ENCODE measurements at places on chromosomes 2 and 18. TPM values are rescaled to one million over a fixed set of nuclear protein-coding genes. Genes with fewer than 3 reads are reported as not detected.

DNA sequence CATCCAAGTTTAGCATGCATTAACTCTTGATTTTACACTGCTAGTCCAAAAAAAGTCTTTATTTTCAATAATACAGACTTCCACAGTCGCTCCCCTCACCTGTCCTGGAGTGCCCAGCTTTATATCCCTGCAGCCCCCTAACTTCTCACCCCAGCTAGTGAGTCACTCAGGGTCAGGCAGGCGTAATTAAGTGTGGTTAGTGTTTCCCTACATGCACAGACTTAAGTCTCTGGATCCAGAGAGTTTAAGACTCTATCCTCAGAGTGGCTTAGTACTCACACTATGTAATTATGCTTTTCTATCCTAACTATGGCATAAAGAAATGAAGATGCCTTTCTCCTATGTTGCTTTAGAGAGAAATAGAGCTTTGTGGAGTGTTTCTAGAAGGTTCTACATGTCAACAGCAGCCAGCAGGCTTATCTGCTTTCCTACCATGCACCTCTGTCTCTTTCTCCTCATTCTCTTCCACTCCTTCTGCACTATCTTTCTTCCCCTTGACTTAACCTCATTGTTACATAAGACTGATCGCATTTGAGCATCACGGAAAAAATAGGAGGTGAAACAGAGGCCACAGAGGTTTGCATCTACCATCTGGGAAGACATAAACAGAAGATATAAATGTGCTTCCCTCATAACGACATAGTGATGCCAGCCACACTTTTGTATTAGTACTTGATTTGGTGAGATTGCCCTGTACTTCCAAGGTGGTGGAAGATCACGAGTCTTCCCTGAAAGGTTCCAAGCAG is 34.4 kb upstream of the PMAIP1 start:
- DNase-seq = no peak

DNA sequence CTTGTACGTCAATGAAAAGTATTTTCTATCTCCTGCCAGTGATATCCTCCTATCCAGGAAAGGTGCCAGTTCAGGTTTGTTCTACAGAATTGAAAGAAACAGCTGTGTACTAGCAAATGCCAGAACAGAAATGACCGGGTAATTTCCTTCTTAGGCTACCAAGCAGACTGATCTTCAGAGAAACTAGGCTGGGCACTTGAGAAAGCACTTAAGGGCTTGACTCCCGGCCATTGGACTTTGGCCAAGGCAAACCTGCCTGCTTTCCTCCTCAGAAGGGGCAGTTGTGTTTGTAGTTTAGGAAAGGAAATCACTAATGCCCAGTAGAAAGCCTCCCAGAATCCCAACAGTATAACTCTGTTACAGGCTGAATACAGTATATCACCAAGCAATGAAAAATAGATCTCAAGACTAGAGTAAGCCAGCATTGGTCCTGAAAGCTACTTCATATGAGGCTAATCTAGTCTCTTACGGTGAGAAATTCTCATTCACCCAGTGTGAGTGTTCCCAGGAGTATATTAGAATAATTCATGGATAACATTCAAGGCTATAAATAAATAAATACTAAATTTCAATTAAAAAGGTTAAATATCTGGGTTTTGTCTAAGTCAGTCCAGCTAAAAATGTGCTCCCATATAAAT is 43.0 kb upstream of the COL5A2 start:
- no peak for DNase-seq

GRCh38 chr18:58390399-58390798 is 238.5 kb downstream of the ALPK2 start:
- DNase-seq = no peak

DUSP19 gene
- 0.90 TPM for total RNA-seq

- no peak for DNase-seq
These were observed 91.1 kb downstream of the TPO start for GRCh38 chr2:1504311-1504750.

DNA sequence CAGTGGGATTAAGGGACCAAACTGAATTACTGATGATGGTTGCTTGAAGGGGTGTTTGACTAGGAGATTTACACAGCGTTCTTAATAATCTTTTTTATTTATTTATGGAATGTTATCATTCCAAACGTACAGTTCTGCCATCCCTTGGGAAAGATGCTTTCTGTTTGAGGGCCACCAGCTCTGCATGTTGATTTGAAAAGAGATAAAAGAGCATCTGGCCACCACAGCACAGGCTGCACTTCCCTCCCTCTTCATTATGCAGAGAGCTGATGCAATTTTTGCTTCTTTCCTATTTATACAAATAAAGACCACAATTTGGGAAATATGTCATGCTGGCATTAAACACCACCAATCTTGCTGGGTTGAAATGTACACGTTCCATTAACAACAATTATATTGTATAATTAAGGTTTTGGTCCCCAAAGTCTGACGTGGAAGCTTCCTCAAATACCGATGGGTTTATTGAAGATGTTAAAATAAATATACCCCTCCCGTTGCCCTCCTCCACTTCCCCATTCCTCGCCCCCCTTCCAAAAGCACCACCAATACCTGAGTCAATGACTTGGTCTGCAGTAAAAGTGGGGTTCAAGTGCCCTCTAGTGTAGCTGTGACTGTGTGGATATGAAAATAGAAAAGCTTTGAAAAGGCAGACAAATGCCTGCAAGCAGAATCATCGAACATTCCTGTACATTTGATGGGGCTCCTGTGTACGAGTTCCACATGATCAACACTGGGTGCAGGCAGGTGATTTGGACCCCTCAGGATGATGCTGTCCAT is 211.9 kb downstream of the HRH4 start:
- no peak for DNase-seq

DNA sequence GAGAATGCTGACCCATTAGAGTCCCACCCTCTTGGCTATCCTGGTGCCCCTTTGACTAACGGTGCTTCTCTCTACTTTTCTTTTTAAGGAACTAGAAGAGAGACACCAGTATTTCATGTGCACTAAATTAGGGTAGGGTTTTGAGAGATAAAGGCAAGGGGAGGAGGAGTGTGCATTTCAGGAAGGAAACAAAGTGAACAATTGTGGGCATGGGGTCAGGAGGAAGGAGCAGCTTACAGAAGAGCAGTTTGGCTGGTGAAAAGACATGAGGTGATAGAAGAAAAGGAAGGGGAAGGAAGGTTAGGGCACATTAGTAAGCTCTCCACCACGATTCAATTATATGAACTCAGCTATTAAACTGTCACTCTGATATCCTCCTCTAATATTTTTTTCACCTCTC is 105.8 kb upstream of the CTAGE1 start:
- no peak for DNase-seq

GRCh38 chr2:78896536-78896935 is 129.0 kb upstream of the REG3G start:
- no peak for DNase-seq

GRCh38 chr18:61076986-61077385 is 256.2 kb upstream of the CDH20 start:
- no peak for DNase-seq

FBXO11 gene
- total RNA-seq = 65.6 TPM

CPLX4 gene
- total RNA-seq = not detected

DES gene
- 20.7 TPM for total RNA-seq

MOGAT1 gene
- total RNA-seq = not detected

CFAP65 gene
- not detected for total RNA-seq

DNA sequence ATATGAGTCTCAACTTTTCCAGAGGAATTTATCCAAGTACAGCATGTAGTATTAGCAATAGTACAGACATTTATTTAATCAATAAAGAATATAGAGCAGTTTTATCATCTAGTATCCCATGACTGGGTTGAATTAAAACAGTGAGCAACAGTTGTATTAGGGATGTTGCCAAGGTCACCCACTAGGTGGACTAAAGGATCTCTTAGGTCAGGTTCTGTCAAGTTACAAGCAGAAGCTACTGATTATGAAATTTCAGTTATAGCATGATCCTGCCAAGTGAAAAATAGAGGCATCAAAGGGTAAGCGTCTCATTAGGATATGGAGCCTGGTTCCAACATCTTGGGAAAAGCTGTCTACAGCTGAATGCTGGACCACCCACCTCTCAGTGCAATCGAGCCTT is 52.1 kb upstream of the LAPTM4A start:
- no peak for DNase-seq

DNA sequence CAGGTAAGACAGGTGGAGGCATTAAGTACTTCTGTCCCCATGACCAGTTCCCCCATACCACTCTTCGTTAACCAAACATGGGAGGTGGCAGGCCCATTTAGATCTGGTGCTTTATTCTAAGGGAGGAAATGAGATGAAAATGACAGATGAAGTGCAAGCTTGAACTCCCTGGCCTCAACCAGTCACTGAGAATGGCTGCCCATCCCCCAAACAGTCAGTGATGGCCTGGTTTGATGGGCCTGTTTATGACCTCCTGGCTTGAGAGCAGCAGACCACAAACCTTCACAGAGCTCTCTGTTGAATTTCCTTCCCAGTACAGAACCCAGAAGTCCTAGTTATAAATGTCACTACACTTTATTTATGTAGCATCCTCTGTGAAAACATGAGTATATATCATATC is 31.1 kb downstream of the EPAS1 start:
- DNase-seq = no peak

DNA sequence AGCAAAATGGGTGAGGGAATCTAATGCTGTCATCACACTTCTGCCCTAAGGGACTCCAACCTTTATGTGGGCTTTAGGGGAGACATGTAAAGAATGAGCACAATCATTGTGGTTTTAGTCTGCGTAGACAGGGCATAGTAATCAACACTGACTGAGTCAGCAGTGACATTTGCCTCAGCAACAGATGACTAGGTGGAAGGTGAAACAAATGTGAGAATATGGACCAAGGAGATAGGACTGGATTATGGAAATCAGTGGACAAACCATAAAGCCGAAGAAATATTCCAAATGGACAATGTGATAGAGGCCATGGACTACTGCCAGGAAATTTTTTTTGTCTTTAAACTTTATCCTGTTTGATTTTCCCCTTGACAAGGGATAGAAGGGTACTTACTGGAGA is 83.9 kb downstream of the PDK1 start:
- DNase-seq = no peak

GRCh38 chr18:27017901-27018500 is 152.5 kb upstream of the AQP4 start:
- no peak for DNase-seq

GPR35 gene
- total RNA-seq = 1.5 TPM

COBLL1 gene
- total RNA-seq = 190 TPM

GRCh38 chr18:74840492-74841167 is 243.0 kb downstream of the ZNF407 start:
- no peak for DNase-seq

DNA sequence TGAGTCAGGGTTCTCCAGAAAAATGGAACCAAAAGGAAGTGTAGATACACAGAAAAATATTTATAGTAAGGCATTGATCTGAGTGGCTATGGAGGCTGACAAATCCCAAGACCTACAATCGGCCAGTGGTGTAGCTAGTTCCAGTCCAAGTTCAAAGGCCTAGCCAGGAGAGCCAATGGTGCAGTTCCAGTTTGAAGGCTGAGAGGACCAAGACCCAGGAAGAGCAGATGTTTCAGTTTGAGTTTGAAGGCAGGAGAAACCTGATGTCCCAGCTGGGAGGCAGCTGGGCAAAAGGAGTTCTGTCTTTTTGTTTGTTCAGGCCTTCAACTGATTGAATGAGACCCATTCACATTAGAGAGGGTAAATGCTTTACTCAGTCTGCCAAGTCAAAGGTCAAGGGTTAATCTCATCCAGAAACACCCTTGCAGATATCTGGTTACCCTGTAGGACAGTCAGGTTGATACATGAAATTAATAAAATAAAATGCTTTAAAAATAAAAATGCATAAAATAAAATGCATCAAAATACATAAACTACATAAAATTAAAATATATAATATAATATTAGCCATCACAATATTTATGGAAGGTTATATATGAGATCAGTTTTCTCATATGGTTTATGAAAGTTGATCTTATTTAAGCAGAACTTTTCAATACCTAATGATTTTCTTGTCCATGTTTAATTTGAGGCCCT is 38.7 kb downstream of the KCNE4 start:
- DNase-seq = no peak

- no peak for DNase-seq
These were observed 38.1 kb upstream of the OTX1 start for GRCh38 chr2:63012541-63012940.

PLCD4 gene
- 20.1 TPM for total RNA-seq

MFSD2B gene
- not detected for total RNA-seq

- no peak for DNase-seq
These were observed 197.9 kb downstream of the LNPK start for GRCh38 chr2:175804122-175804521.

LHCGR gene
- total RNA-seq = 5.7 TPM

Data from tibial nerve (tissue), 4 donors.